ENCODE measurements at places on chromosomes 3 and 15.

GRCh38 chr3:55598224-55598623, 111.1 kb upstream of the WNT5A start:
- DNase-seq = no peak

DNA sequence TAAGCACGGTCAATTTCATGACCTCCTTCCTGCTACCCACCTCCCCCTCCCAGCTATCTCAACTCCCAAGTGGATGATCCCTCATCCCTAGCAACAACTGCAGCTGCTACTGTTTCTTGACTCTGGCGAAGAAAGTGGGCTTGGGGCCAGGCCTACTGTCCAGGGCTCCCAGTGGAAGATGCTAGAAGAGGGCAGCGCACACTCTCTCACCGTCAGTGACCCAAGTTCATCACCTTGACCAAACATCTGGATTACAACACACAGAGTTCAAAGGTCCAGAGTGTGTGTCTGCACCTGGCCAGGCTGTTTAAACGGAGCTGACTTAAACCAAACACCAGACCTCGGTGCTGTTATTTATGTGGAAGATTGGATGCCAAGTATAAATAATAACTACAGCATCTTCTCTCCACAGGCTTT, 385.6 kb downstream of the SHQ1 start:
- DNase-seq = no peak

- no peak for DNase-seq
Observed at GRCh38 chr3:25620493-25620892, 44.2 kb downstream of the TOP2B start.

GRCh38 chr15:41832875-41833274, 5.0 kb downstream of the JMJD7 start:
- DNase-seq = peak; percentile 60

DNA sequence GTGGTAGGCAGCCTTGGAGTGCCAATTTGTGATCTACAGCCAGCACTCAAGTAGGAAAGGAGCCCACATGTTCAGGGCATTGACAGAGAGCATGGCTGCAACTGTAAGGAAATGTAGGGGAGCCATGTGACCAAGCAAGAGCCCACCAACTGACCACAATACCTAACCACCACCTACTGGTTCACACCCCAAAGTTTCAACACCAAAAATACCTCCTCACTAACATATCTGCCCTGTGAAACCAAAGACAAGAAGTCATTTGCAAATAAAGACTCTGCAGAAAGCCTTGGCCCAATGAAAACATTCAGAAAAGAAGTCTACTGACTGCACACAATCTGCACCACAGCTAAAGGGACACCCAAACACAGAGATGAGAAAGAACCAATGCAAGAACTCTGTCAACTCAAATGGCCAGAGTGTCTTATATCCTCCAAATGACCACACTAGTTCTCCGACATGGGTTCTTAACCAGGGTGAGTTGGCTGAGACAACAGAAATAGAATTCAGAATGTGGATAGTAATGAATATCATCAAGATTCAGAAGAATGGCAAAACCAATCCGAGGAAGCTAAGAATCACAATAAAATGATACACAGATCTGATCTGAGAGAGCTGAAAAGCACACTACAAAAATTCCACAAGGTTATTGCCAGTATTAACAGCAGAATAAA, 40.6 kb downstream of the SLC9C1 start:
- no peak for DNase-seq

Data from Karpas-422 (cell line).